NCI-H460 (cell line): ENCODE measurements at places on chromosomes 7 and 10. TPM values are rescaled to one million over a fixed set of nuclear protein-coding genes. Genes with fewer than 3 reads are reported as not detected.

Gene SFRP4
- total RNA-seq, result 0.09 and 0.27 TPM in 2 replicates

Gene LAMB4
- total RNA-seq, result 0.59 and 0.69 TPM in 2 replicates

Gene STAG3
- total RNA-seq, result 0.05 TPM in 1 of 2 replicates, not detected in the other

Gene SEMA3E
- total RNA-seq, result 23.3 and 23.9 TPM in 2 replicates

Gene CUL1
- total RNA-seq, result 59.1 and 68.4 TPM in 2 replicates

Gene GRM3
- total RNA-seq, result not detected in 2 replicates

Gene CALHM1
- total RNA-seq, result not detected in 2 replicates

Gene GARS1
- total RNA-seq, result 477 and 493 TPM in 2 replicates

Gene TBX20
- total RNA-seq, result not detected in 2 replicates

Gene PRTFDC1
- 19.1 and 20.8 TPM in 2 replicates for total RNA-seq
